ENCODE measurements at places on chromosomes 3 and 15.

- DNase-seq: peak; percentile 8
Observed at GRCh38 chr15:64430000-64430735, 30.2 kb upstream of the ZNF609 start.

GRCh38 chr15:79923079-79923514, 26.3 kb upstream of the MTHFS start:
- DNase-seq: peak; percentile 71

- DNase-seq: no peak
Observed at GRCh38 chr3:13332158-13332557, 88.0 kb downstream of the NUP210 start.

DNA sequence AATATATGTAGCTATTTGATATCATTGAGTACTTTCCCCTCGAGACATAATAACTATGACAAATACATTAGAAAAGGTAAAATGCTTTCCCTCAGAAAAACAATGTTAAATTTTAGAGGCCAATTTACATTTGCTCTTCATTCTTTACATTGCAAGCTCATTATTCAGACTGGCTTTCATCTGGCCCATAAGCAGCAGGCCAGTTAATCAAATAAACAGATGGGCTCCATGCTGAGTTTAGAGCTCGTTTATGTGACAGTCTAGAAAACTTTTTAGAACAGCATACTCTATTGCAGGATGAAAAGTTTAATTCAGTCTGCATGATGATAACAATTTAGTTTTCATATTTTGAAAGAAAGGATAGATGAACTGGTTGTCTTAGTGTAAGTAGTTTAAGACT, 150.6 kb downstream of the DUT start:
- no peak for DNase-seq

- DNase-seq: peak; percentile 52
Observed at GRCh38 chr3:13420045-13420830, at the start of gene NUP210. TSS of gene NUP210 (minus strand) at chr3:13420322. CDS start at chr3:13420226, 96 bp downstream.

DNA sequence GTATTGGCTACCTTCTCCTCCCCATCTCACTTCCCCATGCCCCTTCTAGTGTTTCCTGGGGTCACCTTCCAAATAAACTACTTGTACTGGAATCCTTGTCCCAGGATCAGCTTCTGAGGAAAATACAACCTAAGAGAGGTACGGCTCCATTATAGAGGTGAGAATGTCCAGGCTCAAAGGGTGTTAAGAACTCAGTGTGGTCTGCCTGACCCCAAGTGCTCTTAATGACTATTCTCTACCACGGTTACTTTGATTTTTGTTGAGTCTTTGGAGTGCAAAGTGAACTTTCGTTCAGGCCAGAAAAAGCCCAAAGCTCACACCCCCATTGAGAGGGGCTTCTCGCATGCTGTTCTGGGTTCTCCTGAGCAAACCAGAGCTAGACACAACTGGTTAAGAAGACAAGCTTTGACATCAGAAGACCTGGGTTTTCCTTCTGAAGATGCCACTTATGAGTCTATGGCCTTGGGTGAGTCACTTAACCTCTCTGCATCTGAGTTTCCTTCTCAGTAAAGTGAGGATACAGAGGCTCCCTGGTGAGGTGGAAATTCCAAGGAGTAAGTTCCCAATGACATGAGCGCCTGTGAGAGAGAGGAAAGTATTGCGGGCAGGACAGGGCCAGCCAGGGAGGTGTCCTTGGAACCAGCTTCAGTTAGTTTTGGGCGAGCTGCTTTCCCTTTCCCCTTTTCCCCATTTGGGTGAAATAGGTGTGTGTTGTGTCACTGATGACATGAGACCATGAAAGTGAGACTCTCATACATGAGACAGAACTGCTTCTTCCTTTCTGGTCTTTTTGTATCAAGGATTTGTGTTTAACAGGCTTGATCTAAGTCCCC, 475.0 kb upstream of the PROK2 start:
- DNase-seq: no peak

DNA sequence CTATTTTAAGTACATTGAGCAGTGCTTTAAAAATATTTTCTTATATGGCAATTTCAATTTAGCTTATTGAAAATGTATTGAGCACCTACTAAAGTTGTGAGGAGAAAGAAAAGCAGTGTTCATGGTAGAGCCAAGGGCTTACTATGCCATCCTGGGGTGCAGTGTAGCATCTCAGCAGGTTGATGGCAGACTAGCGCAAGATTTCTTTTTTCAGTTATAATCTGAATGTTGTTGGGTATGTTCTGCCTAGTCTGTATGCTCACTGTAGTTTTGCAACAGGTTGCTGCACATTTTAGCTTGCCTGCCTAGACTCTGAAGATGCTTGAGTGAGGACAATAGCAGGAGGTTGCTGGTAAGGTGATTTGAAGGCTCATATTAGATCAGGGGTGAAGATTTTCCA, 103.1 kb upstream of the UNC13C start:
- no peak for DNase-seq

- DNase-seq: no peak
Observed at GRCh38 chr15:89112341-89112971, 24.2 kb downstream of the ABHD2 start.

DNA sequence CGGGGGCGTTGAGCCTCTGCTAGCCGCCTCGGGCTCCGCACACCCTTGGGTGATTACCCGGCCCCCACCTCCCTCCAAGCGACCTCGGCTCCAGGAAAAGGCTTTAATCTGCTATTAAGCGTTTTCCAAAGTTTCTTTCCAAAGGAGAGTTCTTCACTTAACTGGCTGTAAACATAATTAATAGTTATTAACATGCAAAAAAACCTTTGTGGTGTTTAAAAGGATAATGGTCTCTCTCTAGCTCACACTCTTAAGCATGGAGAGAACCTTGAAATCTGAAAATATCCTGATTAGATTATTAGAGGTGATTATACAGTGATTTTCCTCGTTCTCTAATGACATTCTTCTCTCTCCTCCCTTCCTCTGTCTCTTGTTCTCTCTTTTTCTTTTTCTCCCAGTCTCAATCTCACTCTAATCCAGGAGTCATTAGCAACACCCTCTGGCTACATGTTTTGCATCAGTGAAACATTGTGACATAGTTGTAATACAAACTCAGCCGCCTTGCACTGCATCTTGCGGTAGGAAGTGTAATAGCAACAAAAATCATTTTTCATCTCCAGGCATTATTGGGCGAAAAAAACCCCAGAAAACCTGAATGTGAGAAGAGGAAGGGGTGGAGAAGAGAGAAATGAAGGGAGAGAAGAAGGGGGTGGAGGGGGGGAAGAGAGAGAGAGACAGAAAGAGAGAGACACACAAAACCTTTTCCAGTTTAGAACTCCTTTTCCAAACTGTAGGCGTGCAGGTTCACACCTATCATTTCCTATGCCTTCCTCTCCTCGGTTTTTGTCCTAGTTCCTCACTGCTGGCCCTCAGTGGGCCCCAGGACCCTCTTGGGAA, 24.4 kb downstream of the NR2F2 start:
- DNase-seq: no peak

GRCh38 chr3:150142936-150143335, 172.2 kb upstream of the PFN2 start:
- no peak for DNase-seq

DNA sequence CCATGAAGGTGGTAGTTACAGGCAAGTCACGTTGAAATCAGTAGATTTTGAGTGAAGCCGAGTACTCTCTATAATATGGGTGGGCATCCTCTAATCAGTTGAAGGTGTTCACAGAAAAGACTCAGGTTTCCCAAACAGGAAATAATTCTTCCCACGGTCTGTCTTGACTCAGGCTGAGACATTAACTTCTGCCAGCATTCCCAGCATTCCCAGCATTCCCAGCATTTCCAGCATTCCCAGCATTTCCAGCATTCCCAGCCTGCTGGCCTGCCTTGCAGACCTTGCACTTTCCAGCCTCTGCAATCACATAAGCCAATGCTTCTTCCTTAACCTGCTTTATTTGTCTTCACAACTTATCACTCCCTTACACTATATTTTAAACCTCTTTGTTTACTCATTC, 542.3 kb upstream of the ROBO2 start:
- no peak for DNase-seq

DNA sequence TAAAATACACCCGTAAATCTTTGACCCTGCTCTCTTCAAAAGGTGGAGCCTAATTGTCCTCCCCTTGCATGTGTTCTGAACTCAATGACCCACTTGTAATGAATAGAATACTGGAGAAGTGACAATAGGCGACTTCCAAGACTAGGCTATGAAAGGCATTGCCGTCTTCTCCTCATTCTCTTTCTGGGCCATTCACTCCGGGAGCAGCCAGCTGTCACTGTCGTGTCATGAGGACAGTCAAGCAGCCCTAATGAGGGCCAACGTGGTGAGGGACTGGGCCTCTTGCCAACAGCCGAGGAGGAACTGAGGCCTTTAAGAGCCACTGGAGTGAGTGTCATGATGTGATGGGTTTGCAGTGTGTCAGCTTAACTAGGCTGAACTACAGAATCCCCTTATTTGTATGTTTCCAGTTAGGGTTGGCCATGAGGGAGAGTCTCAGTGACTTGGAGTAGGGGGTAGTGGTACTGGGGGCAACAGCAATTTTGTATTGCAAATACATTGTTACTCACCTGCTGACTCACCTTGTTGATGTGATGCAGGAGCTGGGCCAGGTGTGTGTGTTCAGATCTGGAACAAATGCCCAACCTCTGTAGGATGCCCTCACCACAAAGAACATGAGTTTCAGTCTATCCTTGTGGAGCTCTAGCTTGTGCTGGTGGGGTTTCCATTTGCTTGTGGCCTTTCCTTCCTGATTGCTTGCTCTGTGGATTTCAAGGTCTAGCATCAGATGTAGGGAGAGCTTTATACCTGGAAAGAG, 188.5 kb upstream of the PROK2 start:
- DNase-seq: no peak

- no peak for DNase-seq
Observed at GRCh38 chr3:4497005-4497692, 4.0 kb downstream of the ITPR1 start.

- DNase-seq: no peak
Observed at GRCh38 chr15:99180964-99181306, 68.4 kb downstream of the TTC23 start.

GRCh38 chr15:101099183-101099582, 152.7 kb downstream of the CHSY1 start:
- no peak for DNase-seq

DNA sequence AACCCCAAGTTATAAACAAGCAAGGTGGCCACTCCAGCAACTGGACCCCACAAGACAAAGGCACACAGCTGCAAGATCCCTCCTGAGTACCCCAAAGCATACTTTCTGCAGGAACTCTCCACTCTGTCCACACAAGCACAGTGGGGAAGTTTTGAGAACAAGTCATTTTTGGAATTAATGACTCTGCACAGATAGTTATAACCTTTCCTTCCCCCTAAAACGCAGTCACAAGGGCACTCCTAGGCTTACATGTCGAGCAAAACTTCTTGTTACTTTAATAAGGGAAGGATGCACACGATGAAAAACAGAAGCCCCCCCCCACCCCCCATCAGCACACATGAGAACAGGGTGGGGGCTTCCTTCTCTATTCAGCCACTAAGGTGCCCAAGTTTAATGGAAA, 1.2 kb downstream of the STIMATE start:
- no peak for DNase-seq

GRCh38 chr3:194380326-194380725, 10.8 kb upstream of the LRRC15 start:
- DNase-seq: no peak

DNA sequence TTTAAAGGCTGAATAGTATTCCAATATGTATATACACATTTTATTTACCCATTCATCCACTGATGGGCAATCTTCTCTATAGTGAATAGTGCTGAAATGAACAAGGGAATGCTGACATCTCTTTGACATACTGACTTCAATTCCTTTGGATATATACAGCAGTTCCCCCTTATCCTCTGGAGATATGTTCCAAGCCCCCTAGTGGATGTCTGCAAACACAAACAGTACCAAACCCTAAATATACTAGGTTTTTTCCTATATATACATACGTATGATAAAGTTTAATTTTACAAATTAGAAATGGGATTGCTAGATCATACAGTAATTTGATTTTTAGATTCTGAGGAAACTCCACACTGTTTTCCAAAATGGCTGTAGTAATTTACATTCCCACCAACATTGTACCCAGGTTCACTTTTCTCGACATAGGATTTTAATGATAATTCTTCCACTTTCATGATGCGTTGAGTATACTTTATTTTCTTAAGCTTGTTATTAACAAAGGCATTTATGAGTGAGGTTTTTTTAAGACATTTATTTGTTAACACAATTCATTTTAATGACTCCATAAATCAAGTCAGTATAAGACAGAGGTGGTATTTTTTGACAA, 38.2 kb downstream of the VPS13C start:
- DNase-seq: no peak

- DNase-seq: no peak
Observed at GRCh38 chr3:25043749-25044148, 384.3 kb upstream of the RARB start.

- DNase-seq: no peak
Observed at GRCh38 chr3:126050626-126051025, 33.3 kb downstream of the SLC41A3 start.

- DNase-seq: no peak
Observed at GRCh38 chr15:63306492-63307073, 29.2 kb downstream of the APH1B start.

- no peak for DNase-seq
Observed at GRCh38 chr3:110576960-110577359, 494.7 kb upstream of the NECTIN3 start.

GRCh38 chr3:141677701-141678100, 60.4 kb upstream of the RNF7 start:
- DNase-seq: no peak

DNA sequence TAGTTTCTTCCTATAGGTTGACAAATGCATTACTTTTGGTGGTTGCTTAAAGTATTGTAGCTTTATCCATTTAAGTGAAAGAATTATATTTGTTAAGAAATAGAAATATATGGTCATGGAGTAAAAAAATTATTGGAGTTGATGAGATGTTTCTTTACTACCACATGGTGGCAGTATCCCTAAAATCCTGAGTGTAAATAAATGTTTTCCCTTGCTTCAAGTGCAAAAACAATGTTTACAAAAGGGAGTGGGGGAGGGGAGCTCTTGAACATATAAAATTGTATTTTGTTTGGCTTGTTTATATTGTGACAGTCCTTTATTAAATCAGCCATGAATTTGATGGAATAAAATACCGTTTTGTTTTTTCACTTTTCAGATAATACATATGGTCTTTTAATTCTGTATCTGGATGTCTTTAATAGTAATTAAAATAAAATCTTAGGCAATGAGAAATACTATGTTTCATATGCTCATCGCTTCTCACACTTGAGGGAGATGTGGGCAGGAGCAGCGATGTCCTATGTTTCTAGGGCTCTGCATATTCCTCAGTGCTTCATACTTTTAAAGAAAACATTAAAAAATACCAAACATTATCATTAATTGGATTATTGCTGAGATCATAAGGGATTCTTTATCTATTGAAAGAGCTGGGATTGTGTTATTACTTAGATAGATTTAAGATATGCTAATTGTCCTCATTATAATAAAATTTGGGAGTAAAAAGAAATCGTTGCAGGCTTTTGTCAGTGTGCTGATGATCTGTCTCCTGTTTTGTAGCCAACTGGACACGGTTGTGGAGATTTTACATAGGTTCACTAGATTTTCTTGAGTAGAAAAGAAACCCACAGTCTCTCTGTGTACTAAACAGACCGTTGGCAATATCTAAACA, 349.7 kb downstream of the TUSC7 start:
- no peak for DNase-seq

- DNase-seq: no peak
Observed at GRCh38 chr3:59514865-59515482, 465.1 kb upstream of the CFAP20DC start.

GRCh38 chr3:71035314-71035713, 548.2 kb downstream of the FOXP1 start:
- no peak for DNase-seq
